ENCODE measurements at places on chromosomes 16 and 17. TPM values are rescaled to one million over a fixed set of nuclear protein-coding genes. Genes with fewer than 3 reads are reported as not detected.

GRCh38 chr17:31050948-31051347 lies 43.8 kb upstream of the NF1 start:
- DNase-seq = no peak

GRCh38 chr16:15460601-15461000 lies 26.2 kb downstream of the BMERB1 start:
- no peak for DNase-seq

DNA sequence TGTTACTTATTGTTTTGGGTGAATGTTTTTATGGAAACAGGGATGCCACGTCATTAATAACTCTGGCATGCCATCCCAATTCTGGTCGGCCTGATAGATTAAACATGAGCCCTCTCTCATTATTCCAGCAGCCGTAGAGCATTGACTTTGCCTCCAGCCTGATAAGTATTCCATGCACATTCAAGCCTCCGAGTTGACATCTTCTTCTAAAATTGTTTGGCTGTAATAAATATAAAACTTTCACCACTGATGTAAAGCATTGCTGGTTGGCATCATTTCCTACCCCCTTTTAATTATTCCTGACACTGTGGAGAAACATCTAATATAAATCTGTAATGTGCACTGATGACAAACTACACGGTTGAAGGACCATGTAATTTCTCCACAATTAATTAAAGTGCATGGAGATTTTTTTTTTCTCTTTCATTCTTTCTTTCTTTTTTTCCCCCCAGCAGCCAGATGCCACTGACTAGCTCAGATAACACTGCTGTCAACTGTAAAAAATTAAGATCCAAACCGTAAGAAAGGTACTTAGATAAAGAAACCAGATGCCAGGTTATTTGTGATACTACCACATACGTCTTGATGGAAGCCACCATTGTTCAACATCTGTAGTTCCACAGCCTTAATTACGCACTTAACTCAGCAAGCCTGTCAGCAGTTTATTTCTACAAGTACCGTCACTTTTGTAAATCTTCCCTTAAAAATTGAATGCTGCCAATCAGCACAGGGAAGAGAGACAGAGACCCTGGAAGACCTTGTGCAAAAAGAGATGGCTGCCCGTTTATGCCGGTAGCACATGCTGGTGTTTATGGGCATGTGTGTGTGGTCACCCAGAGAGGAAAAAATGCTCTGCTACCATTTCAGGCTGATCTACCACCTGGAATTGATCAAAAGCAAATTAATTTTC lies 237.7 kb downstream of the IRX3 start:
- DNase-seq = no peak

The ADAD2 gene
- not detected for total RNA-seq

DNA sequence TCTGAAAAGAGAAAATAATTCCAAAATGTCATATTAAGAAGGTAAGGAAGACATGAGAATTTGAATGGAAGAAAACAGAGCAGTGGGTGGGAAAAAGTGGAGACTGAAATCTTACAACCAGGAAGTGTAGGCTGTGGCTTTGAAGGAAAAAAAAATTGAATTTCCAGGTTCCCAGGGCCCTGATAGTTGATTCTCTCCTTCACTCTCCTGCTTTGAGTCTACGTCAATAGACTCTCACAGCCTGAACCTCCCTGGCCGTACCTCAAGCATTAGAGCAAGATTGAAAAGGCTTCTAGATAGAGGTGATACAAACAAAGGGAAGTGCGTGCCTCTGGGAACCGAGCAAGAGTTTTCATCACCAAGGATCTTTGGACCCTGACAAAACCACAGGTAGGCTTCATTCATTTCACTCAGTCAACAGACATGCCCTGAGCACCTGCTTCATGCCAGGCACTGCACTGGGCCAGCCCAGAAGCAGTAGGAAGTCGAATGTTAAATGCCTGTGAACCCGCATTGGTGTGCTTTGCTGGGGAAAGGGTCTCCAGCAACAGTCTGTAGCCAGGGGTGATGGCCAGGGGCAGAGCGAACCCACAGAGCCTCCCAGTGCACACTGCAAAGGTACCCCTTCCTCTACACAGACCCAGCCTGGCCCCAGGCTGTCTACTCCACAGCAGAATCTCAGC lies 163.9 kb downstream of the SLC39A11 start:
- DNase-seq = no peak

DNA sequence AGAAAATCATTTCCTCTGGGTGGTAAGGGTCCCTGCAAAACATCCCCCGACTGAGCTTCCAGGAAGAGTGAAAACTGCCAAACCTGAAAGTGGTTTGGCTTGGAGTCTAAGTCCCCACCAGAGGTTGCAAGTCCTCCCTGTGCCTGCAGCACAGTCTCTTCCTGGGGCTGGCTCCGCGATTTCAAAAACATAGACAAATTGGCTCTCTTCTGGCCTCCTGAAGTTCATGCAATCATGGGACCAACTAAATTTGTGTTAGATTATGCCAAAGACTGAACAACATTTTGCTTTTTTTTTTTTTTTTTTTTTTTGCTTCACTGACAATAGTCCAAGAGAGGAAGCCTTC lies 447.9 kb downstream of the CA10 start:
- DNase-seq = no peak

Data from natural killer cell treated with Interleukin-12 subunit alpha and Interleukin-12 subunit beta and Interleukin-15 and Interleukin-18, amount 100 ng/mL, for 72 hours (primary cell).